ENCODE measurements at places on chromosomes 3 and 15. TPM values are rescaled to one million over a fixed set of nuclear protein-coding genes. Genes with fewer than 3 reads are reported as not detected.

The KNG1 gene
- total RNA-seq, result not detected

The CHRM5 gene
- total RNA-seq, result not detected

The ASB14 gene
- not detected for total RNA-seq

The ATP2B2 gene
- not detected for total RNA-seq

The GADL1 gene
- not detected for total RNA-seq

The BSN gene
- total RNA-seq, result under 0.01 TPM

Data from hair follicular keratinocyte (primary cell).